Stimulated activated CD4-positive, alpha-beta T cell treated with anti-CD3 and anti-CD28 coated beads, Interleukin-12 subunit alpha, Interleukin-12 subunit beta, amount 100 ng/mL, for 24 hours (primary cell): ENCODE measurements at places on chromosomes 6 and 20.

GRCh38 chr6:168440520-168441433 is at the start of gene SMOC2:
Gene SMOC2 (plus strand): TSS chr6:168441184. CDS start chr6:168441371, 187 bp downstream.
- DNase-seq, result no peak

GRCh38 chr6:36273802-36274514 is 4.1 kb downstream of the PNPLA1 start:
- no peak for DNase-seq

DNA sequence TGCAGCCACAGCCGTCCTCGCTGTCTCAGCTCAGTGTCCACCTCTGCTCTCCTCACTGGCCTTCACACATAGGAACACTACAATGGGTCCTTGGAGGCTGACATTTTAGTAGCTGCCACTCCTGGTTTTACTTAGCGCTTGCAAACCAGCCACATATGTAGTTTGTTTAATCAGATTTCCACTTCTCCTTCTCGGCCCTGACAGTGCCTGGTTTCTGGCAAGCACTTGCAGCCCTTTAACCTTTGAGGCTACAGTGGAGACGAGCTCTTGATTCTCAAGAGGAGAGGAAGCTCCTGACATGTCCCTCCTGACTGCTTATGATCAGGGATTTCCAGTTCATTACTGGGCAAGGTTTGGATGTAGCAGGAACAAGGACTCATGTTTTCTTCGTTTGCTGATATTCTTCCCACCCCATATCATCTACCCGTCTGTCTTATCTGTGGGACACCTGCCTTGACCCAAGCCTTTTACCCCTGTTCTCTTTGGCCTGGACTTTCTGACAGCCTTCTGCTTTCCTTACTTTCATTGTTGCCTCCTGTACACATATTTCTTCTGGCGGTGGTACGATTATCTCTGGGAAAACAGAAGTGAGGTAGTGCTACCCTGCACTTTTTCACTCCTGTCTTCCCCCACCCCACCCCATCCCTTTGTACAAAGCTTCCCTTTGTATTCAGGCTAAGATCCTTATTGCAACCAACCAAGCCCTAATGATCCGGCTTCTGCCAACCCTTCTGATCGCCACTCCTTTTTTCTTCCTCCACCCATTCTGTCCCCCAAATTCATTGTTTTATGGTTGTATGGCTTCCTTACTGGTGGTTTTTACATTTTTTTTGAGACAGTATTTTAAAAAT is 31.2 kb downstream of the CEP43 start:
- no peak for DNase-seq

- DNase-seq, result no peak
Observed at GRCh38 chr6:121398127-121398526, 37.3 kb upstream of the GJA1 start.

GRCh38 chr6:24154121-24154520 is 28.1 kb downstream of the NRSN1 start:
- no peak for DNase-seq

GRCh38 chr20:41559658-41560057 is 58.5 kb downstream of the CHD6 start:
- DNase-seq, result no peak

GRCh38 chr20:53728359-53728758 is 134.7 kb upstream of the ZNF217 start:
- DNase-seq, result no peak

GRCh38 chr6:10400330-10400729 is 14.5 kb downstream of the TFAP2A start:
- DNase-seq, result no peak
